ENCODE measurements at places on chromosomes 3 and 15.

GRCh38 chr3:171663805-171664204, 146.5 kb downstream of the PLD1 start:
- DNase-seq: no peak

- DNase-seq: no peak
These were observed 11.9 kb upstream of the CD200R1L start for GRCh38 chr3:112858410-112859069.

DNA sequence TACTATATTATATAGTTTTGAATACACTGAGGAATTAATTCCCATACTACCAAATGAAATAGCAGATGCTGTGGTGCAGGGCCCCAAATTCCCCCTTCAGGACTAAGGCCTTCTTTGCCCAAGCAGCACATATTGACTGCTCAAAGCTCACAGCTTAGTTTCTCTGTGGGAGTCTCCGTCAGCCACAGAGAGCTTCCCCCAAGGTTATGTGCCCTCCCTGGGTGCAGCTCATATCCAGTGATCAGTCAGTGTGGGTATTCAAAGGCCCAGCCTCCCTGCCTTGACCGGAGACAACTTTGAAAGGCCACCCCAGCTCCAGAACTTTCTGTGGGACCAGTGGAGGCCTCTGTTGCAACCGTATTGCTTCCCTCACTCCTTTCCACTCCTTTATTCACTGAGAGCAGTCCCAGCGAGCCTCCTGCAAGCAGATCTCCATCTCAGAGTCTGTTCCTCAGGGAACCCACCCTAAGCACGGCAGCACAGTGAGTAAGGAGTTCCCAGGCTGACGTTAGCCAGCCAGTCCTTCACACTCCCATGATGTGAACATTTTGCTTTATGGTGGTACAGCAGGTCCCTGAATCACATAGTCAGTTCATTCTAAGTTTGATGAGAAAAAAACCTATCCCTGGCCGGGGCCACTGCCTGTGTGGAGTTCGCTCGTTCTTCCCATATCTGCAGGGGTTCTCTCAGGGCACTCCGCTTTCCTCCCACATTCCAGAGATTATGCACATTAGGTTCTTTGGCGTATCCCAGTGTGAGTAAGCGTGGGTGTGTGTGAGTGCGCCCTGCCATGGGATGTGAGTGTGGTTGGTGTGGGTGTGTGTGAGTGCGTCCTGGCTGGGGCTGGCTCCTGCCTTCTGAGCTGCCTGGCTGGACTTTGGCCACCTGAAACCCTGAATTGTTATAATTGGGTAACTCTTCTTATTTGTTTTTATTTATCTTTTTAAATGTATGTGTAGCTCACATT, 64.4 kb upstream of the PPARG start:
- DNase-seq: no peak

- no peak for DNase-seq
These were observed 4.0 kb upstream of the DZIP1L start for GRCh38 chr3:138119423-138119766.

DNA sequence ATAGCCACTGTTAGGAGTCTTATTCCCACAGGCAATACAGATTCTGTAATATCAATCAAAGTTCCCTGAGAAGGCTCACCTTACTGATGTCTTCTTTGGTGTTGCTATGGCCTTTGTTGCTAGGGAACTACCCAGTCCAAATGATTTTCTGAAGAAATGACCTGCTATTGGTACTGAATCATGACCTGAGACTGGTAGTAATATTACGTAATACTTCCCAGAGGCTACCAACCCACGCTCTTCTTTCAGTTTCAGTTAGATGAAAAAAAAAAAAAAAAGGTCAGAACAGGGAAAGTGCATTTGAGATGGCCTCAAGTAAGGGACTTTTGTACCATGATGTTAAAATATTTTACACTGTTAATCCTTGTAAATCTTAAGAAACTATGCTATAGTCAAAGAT, 1092.5 kb upstream of the EPHA6 start:
- no peak for DNase-seq

DNA sequence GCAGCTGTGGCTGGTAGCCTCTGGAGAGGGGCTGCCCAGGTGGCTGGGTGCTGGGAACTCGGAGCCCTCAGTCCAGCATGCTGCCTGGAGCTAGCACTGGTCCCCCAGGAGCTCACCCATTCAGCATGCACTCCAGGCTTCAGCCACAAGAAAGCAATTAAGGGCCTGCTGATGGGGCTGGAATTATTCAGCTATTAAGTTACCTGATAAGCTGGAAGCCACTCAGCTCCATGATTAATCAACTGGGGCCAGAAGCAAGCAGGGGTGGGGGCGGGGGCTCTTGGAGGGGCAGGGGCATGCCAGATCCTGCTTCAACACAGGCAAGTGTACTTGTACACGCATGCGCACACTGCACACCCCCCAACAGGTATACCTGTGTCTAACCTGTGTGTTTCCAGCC, 22.1 kb upstream of the TMEM115 start:
- DNase-seq: no peak

DNA sequence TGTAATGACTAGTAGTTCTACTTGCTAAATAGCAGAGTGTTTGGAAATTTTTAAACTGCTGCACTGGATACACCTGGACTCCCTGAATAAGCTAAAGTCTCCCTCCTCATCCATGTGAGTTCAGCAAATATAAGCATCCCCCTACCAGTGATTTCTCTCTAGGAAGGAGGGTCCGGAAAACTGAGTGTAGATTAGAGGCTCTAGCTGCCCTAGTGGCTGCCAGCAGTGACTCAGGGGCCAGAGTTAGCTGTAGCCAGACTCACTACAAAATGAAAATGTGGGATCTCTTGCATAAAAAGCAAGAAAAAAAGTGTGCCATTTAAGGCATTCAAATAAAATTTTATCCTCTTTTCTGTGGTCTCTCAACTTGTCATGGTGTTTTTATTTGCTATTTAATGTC, 485.0 kb upstream of the ATP11B start:
- DNase-seq: no peak

- DNase-seq: no peak
These were observed 22.6 kb upstream of the RASGRP1 start for GRCh38 chr15:38587214-38587613.

DNA sequence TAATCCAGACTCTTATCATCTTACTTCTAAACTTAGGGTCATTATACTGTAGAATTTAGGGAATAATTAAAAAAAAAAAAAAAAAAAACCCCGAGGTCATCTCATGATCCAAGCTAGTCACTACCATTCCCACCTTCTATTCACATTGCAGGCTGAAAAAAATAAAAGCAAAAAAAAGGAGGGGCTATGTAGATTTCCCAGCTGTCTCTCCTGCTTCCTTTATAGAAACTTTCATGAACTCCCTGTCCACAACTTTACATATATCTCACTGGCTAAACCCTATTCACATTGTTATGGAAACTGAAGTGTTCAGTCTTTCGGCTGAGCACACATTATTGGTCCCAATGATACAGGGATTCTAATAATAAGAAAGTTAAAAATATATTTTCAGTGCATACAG, 156.2 kb upstream of the TP63 start:
- DNase-seq: no peak

- no peak for DNase-seq
These were observed 37.3 kb downstream of the SLCO2A1 start for GRCh38 chr3:133992381-133992780.

GRCh38 chr15:67506775-67507747, 13.9 kb upstream of the C15orf61 start:
- no peak for DNase-seq

DNA sequence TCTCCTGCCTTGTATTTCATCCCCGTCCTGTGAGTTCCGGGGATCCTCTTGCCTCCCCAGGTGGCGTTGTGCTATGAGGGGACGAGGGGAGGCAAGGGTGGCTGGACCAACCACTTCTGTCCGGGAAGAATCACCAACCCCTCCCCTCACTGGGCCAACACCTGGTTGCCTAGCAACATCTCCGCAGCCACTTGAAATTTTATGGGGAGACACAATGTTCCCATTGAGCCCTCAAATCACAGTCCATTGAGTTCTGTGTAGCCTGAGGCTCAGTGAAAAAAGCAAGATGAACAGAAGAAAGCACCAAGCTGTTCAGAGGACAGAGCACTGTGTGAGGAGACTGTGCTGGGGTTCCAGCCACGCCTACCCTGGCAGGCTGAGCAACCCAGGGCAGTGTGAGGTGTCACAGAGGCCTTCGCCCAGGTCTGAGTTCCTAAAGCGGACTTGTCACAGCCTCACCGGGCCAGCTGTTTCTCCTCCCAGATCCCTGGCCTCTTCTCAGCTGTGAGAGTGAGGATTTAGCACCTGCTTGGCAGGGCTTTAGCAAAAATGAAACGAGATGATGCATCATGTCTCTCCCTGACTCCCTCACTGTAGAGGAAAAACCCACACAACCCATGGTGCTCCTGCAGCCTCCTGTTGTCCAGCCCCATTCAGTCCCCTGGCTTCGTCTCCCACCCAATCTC, 76.8 kb downstream of the ATP2B2 start:
- DNase-seq: no peak

- no peak for DNase-seq
These were observed 93.3 kb downstream of the SEMA5B start for GRCh38 chr3:122934251-122934650.

GRCh38 chr3:166285001-166285400, 447.8 kb upstream of the BCHE start:
- DNase-seq: no peak

DNA sequence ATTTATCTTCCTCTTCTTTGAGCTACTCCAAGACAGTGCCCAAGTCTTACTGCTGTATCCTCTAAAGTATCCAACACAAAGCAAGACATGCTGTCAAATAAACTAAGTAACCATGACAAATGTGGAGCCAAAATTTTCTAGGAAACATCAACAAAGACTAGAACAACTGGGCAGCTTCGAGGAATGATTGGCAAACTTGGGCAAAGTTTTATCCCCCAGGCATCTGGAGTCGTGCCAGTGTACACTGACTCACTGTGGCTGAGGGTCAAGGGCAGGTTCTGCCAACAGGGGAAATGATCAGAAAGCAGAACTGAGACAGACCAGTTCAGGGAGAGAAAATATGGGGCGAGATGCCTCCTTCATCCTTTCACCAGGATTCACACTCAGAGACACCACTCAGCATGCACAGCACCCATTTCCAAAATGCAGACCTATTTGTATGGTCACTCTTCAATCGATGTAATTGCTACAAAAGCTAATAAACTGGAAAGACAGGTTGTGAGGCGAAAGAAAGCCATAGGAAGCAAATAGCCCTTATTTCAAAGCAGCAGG, 65.8 kb downstream of the MB21D2 start:
- no peak for DNase-seq

DNA sequence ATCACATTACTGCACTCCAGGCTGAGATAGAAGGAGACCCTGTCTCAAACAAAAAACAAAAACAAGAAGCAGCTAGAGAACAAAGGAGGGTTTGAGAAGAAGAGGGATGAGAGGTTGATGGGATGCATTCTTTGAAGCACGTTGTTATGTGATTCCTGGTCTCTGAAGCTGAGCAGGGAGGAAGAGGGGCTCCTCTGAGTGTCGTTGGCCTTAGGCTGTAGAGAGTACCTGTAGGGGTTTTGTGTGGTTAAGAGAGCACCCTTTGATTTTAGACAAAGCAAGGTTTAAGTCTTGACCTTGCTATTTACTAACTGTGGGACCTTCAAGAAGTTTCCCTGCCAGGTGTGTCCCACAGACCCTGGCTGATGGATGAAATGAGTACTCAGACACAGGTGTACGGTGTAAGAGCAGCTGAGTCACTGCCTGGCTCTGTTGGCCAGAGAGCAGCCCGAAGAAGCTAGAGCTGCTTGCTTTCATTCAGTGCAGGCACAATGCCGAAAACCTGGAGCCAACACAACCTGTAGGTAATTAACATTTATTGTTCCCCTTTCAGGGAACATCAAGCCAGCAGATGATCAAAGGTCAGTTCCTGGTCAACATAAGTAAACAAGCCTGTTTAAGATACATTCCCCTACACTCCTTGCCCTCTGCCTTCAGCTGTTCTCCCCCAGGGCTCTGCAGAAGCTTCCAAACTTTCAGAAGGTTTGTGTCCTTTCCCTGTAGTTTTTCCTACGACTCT, 67.2 kb downstream of the LRRK1 start:
- DNase-seq: no peak

DNA sequence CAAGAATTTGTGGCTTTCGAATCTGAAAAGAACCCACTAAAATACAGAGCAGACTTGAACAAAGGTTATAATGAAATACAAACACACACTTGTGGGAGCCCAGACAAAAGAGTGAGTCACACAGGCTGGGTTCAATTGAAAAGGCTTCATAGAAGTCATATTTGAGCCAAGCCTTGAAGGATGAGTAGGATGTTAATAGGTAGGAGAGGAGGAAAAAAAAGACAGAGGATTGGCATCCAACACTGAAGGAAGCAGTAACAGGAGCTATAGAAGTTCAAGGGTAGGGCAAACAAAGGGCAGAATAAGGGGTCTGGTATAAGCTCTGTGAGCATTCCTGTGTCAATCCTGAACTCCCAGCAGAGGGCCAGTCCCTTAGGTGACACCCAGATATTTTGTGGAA, 325.4 kb downstream of the FOXP1 start:
- DNase-seq: no peak

DNA sequence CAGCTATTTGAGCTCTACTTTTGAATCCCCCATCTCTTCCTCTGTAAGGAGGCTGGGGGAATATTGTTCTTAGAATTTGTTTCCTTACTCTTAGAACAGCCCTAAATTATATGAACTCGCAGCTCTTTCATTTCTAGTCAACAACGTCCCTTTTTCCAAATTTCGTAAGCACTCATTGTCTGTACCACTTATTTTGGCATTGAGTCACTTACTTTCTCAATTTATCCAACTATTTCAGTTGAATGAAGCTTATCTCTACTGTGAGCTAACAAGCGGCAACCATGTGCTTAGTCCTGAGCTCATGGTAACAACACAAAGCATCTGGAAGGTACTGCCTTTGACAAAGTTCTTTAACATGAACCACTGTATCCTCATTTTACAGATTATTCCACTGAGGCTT, 191.1 kb downstream of the GREM1 start:
- DNase-seq: no peak

DNA sequence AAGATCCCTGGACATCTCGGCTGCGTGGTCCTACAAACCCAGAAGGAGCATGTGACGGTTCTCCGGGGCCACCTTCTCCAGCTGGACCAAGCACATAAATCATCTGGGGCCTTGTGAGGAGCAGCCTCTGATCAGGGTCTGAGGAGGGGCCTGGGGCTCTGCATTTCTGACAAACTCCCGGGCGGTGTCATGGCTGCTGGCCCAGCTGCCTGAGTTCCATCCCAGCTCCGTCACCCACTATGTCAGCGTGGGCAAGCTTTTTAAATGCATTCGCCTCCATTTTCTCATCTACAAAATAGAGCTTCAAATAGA, 126.3 kb upstream of the MEF2A start:
- DNase-seq: no peak

DNA sequence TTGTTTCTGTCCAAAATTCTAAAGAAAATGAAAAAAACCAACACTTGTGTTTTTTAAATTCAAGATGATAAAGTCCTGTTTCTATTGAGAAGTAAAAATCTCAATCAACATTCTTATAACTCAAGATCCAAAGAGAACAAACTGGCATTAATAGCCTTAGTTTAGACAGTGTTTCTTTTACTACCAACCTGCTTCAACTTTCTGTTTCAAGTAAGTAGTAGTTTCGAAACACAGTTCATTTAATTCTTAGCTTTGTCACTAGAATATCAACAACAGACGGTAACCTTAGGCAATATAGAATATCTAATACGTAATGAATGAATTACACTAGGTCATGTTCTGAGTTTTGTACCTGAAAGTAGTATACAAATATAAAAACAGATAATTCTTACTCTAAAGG, 23.7 kb downstream of the CIP2A start:
- no peak for DNase-seq

- DNase-seq: no peak
These were observed 60.3 kb upstream of the TP63 start for GRCh38 chr3:189570916-189571315.

GRCh38 chr15:92073044-92073785, 219.7 kb downstream of the SLCO3A1 start:
- no peak for DNase-seq

- no peak for DNase-seq
These were observed 26.0 kb upstream of the RPL29 start for GRCh38 chr3:52021489-52022268.

All from stimulated activated CD4-positive, alpha-beta T cell treated with anti-CD3 and anti-CD28 coated beads, Interleukin-1b, Interleukin-23, amount 100 ng/mL, for 4 hours (primary cell).